ENCODE measurements at places on chromosomes 2 and 18. TPM values are rescaled to one million over a fixed set of nuclear protein-coding genes. Genes with fewer than 3 reads are reported as not detected.
A peak's percentile ranks its signal among the peaks of the same experiment; 100 is the strongest.

GRCh38 chr2:65845442-65846182, 413.2 kb upstream of the SPRED2 start:
- no peak for DNase-seq
- H3K4me1 ChIP-seq = no peaks in the 10 kb centered on the region
- H3K27ac ChIP-seq = no peak overlapping the region
- H3K4me3 ChIP-seq = no peak overlapping the region
- H3K27me3 ChIP-seq = peaks cover 2% of the 10 kb centered on the region
- no peaks in the 10 kb centered on the region for H3K36me3 ChIP-seq

DNA sequence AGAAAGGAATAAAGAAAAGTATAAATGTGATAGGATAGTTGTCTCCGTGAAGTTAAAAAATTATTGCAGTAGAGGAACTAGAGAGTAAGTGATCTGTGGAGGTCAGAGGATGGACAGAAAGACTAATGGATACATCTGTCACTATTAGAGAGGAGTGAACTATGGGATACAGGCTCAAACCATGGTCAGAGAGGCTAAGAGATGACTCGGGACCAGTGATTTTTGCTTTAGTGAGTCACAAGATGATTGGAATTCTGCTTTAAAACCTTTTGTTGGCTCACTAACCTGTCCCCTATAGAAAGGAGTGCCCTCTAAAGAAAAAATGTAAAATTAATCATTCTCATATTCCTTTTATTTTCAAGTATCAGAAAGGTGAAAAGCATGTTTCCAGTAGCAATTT, 30.3 kb downstream of the ALMS1 start:
- no peak overlapping the region for H3K4me3 ChIP-seq
- H3K27ac ChIP-seq = no peak overlapping the region
- H3K36me3 ChIP-seq = peaks cover 3% of the 10 kb centered on the region

DNA sequence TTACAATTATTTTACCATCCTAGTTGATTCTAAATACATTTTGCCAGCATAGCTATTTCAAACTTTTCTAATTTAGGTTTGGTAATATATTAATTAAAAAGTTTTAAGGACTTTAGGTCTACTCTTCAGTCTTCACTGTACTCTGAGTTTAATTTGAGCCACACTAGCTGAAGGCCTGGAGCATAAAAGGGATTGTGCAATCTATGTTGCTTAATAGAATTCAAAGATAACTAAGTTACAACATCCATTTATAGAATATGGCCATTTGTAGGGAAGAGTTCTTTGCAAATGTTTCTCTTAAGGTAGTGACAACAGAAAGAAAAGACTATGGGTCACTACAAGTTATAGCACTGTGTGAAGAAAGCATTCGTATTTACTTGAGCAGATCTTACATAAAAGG, 702.2 kb upstream of the NRXN1 start:
- no peaks in the 10 kb centered on the region for H3K4me1 ChIP-seq
- H3K36me3 ChIP-seq = no peaks in the 10 kb centered on the region
- no peak overlapping the region for H3K27ac ChIP-seq
- H3K27me3 ChIP-seq = no peaks in the 10 kb centered on the region
- H3K4me3 ChIP-seq = no peak overlapping the region

DNA sequence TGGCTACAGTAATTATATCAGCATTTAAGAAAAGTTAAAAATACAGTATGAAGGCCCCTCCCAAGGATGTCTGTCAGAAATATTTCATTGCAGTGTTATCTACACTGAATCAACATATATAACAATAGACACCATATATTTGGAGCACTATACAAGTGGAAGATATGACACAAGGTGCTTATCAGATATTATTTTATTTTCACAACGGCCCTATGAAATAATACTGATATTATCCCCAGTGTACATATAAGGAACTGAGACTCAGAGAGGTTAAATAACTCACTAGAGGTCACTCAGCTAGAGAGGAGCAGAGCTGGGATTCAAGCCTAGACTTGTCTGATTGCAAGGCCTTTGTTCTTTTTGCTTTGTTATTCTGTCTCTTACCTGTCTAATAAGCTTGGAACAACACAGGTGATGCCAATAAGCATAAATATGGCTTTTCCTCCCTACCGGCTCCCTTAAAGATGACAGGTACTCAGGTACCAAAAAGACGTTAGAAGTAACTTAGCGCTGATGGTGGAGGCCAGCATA, 4.7 kb upstream of the SLC40A1 start:
- H3K36me3 ChIP-seq = no peaks in the 10 kb centered on the region
- H3K27me3 ChIP-seq = peaks cover 19% of the 10 kb centered on the region
- H3K4me1 ChIP-seq = peaks cover 7% of the 10 kb centered on the region
- H3K27ac ChIP-seq = no peak overlapping the region
- no peak overlapping the region for H3K4me3 ChIP-seq

The RGPD3 gene
- total RNA-seq = 0.37 TPM

DNA sequence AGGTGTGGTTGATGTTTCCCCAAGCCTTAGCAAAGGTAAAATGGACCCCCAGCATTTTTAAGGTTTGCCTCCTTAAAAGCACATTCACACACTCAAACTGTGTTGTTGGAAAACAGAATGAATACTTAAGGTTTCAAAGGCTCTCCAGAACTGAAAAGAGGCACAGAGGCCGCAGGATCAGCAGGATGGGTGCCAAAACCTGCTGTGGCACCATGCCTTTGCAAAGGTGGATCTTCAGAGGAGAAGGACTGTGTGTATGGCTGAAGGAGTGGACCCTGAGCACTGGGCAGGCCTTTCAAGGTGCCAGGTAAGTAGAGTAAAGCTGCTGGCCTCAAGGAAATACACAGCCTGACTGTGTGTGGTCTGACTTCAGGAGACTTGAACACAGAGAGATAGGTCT, 127.3 kb downstream of the XRCC5 start:
- H3K4me1 ChIP-seq = no peaks in the 10 kb centered on the region
- no peak for DNase-seq
- H3K4me3 ChIP-seq = no peak overlapping the region
- no peaks in the 10 kb centered on the region for H3K36me3 ChIP-seq

DNA sequence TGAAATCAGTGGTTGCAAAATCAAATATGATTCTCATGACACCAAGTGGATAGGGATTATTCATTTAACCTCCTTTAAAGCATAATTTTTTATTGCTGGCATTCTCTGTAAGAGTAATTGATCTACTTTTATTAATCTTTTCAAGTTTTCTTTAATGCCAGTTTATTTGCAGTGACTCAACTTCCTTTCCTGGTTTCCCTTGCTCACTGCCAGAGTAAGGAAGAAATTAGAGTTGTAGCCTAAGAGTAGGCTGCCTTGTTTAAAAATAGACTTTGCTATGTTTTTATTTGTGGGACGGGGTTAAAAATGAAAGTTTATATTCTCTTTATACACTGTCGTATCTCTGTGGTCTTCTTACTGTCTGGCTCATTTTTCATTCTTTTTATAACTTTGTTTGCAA, 148.6 kb downstream of the WDR7 start:
- H3K4me1 ChIP-seq = no peaks in the 10 kb centered on the region
- H3K27me3 ChIP-seq = no peaks in the 10 kb centered on the region
- H3K4me3 ChIP-seq = no peak overlapping the region
- no peak for DNase-seq

- H3K4me1 ChIP-seq = peaks cover 22% of the 10 kb centered on the region
- no peak overlapping the region for H3K4me3 ChIP-seq
- H3K27ac ChIP-seq = no peak overlapping the region
- H3K36me3 ChIP-seq = no peaks in the 10 kb centered on the region
- DNase-seq = no peak
Observed at GRCh38 chr2:112712903-112713584, 7.8 kb upstream of the NT5DC4 start.

DNA sequence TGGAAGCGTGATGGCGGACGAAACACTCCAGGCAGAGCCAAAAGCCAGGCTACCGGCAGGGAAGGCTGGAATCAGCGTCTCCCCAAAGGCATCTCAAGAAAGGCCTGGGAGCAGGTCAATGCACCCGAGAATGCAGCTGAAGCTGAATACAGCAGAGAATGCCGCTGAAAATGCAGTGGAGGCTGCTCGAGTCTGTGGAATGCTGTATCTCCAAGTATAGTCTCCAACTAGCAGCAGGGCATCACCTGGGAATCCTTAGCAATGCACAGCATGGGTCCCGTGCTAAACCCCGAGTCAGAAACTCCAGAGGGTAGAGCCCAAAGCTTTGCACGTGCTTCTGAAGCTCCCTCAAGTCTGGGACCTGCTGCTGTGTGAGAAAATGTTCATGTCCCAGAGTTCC, 191.1 kb upstream of the ALKAL2 start:
- DNase-seq = no peak
- no peaks in the 10 kb centered on the region for H3K36me3 ChIP-seq
- no peak overlapping the region for H3K27ac ChIP-seq
- H3K4me3 ChIP-seq = no peak overlapping the region
- H3K4me1 ChIP-seq = no peaks in the 10 kb centered on the region

- no peaks in the 10 kb centered on the region for H3K36me3 ChIP-seq
- DNase-seq = no peak
- H3K4me3 ChIP-seq = no peak overlapping the region
- H3K4me1 ChIP-seq = no peaks in the 10 kb centered on the region
- no peaks in the 10 kb centered on the region for H3K27me3 ChIP-seq
- no peak overlapping the region for H3K27ac ChIP-seq
Observed at GRCh38 chr18:70301667-70302066, 12.8 kb downstream of the SOCS6 start.

GRCh38 chr18:45037618-45038017, 356.9 kb downstream of the SETBP1 start:
- no peak overlapping the region for H3K4me3 ChIP-seq
- no peak for DNase-seq
- H3K36me3 ChIP-seq = peaks cover 9% of the 10 kb centered on the region
- H3K27ac ChIP-seq = no peak overlapping the region

DNA sequence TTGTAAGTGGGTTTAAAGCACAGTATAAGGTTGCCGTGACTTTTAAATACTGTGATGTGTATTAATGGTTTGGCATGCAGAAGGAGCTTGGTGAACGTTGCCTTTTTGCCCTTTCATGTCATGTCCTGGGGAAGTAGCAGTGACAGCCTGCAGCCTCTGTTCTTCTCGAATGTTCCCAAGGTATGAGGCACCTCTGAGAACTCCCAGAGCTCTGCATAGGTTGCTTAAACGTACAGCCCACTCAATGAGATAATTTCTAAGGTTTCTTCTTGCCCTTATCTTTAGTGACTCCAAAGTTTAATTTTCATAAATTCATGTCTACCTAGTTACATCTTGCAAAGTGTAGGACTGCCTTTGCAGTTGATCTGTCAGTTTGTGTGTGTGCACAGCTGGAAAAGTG, 36.7 kb downstream of the PARD3B start:
- no peaks in the 10 kb centered on the region for H3K36me3 ChIP-seq
- H3K4me3 ChIP-seq = no peak overlapping the region
- no peaks in the 10 kb centered on the region for H3K27me3 ChIP-seq
- DNase-seq = no peak

The ATP8B1 gene
- 0.27 TPM for total RNA-seq

DNA sequence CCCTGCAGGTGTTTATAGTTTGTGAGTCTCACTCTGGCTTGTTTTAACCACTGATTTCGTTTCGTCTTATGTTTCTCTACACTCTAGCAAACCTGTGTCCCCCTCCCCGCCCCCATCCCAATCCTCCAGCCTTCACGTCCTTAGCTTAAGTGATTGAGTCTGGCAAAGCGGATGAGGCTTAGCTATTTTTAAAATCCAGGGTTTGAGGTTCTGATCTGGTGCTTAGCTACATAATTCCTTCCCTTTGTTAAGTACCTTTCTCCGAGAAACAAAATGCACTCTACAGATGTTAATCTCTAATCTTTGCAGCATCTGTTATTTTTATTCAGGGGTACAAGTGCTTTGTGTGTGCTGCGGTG, 7.8 kb downstream of the AGAP1 start:
- H3K4me3 ChIP-seq = no peak overlapping the region
- H3K36me3 ChIP-seq = no peaks in the 10 kb centered on the region
- H3K27me3 ChIP-seq = peaks cover 12% of the 10 kb centered on the region
- no peak for DNase-seq
- no peak overlapping the region for H3K27ac ChIP-seq

DNA sequence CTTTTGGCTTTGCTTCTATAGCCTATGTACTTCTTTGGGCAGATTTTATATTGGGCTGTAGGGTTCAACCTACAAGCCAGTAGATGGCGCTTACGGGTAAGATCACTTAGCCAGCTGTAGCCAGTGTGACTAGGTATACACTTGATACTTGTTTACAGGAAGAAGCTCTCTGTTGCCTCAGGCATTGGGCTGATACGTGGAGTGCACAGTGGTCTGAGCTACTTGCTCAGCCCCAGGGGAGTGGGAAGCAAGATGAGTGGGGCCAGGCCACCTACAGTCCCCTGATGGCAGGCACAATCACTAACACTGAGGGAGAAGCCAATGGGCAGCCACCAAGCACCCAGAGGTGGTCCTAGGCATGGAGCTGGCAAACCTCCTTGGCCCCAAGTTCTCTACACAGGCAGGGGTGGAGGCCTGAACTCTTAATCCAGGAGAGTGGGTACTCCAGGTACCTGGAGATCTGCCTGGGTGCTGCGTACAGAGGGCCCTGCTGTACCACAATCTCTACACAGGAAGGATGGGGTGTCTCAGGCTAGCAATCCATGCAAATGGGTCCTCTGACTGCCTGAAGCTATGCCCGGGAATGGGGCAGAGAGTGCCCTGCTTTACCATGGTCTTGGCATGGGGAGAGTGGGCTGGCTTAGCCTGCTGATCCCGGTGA, 122.2 kb downstream of the NCOA1 start:
- no peak overlapping the region for H3K4me3 ChIP-seq
- H3K36me3 ChIP-seq = no peaks in the 10 kb centered on the region
- peak; percentile 36 for DNase-seq
- no peak overlapping the region for H3K27ac ChIP-seq

The FEV gene
- not detected for total RNA-seq

DNA sequence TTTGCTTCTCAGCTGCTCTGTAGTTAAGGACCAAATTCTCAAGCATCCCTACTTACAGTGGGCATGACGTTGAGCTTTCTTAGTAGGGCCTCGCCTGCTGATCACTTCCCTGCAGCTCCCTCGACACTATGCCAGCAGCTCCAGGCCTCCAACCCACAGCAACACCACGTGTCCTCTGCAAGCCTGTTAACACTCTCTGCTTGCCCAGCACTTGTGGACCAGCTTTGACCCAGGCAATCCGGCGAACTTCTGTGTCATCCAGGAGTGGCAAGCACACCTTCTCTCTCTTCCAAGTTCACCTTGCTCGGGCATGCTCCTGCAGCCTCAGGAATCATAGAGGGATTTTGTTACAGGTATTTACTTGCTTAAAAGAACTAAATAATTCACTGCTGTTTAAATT, 138.6 kb upstream of the FHL2 start:
- H3K27me3 ChIP-seq = no peaks in the 10 kb centered on the region
- no peaks in the 10 kb centered on the region for H3K36me3 ChIP-seq
- H3K27ac ChIP-seq = no peak overlapping the region
- H3K4me3 ChIP-seq = no peak overlapping the region
- no peak for DNase-seq
- H3K4me1 ChIP-seq = no peaks in the 10 kb centered on the region

The BOLL gene
- not detected for total RNA-seq
